ENCODE measurements at places on chromosomes 3 and 15. TPM values are rescaled to one million over a fixed set of nuclear protein-coding genes. Genes with fewer than 3 reads are reported as not detected.
A peak's percentile ranks its signal among the peaks of the same experiment; 100 is the strongest.

The CFAP100 gene
- 0.58 TPM for polyA plus RNA-seq

- DNase-seq = no peak
Observed at GRCh38 chr15:98164571-98164970, 204.1 kb downstream of the ARRDC4 start.

The GAP43 gene
- 0.68 TPM for polyA plus RNA-seq

The TRIM42 gene
- not detected for polyA plus RNA-seq

The LMCD1 gene
- 186 TPM for polyA plus RNA-seq

The HDGFL3 gene
- 41.1 TPM for polyA plus RNA-seq

DNA sequence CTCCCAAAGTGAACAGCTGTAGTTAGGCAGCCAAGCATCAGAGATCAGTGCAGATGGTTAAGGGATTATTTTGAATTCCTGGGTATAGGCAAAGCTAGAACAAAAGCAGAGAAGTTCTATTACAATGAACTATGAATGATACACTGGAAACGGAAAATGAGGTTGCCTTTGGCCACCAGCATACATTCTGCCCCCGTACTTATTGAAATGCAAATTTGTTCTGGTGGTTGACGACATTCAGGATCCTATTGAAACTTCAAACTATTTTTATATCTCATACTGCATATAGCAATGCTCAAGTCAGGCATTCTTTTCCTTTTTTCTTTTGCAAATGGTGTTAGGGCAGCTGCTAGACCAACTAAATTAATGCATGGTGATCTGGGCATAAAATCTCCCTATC lies 61.7 kb downstream of the SLC12A1 start:
- DNase-seq = no peak

The CSNK1G1 gene
- 10.9 TPM for polyA plus RNA-seq

DNA sequence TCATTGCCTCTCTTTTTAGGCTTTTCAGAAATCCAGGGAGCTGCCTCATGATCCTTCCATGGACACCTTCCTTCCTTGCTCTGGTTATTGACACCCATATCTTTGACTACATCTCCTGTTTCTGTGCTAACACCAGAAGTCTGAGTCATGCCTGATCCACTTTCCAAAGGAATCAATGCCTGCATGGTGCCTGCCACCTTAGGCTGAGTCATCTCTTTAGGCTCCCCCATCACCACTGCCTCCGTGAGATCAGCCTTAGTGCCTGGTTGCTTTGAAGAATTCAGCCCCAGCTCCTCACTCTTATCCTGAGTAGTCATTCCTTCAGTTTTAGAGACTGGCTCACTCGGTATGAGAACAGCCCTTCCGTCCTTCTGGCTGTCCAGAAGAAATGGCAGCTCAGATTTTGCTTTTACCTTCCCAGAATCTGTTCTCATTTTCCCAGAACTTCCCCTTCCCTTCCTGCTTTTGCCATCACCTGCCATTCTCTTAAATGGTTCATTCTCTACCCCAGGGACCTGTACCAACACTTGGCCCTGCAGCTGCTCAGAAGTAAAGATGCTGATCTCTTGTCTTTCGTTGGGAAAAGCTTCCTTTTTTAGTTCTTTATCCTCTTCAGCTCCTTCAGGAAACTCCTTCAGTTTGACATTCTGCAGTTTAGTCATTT lies 105.3 kb downstream of the MAP4 start:
- DNase-seq = no peak

DNA sequence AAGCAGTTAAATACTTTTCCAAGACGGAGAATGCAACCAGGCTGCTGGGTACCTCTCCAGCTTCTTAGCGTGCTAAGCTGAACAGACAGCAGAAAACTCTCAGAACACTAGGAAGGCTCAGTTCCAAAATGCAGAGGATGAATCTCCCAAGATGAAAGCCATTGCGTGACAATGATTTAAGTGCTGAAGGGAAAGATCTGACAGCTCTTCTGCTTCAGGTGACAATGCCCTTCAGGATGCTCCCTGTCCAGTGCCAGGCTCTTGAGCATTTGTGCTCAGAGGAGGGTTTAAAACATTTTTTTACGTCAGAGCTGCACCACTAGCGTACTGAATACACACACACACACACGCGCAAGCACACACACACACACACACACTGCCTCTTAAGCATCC lies 26.3 kb downstream of the ARHGEF3 start:
- no peak for DNase-seq

DNA sequence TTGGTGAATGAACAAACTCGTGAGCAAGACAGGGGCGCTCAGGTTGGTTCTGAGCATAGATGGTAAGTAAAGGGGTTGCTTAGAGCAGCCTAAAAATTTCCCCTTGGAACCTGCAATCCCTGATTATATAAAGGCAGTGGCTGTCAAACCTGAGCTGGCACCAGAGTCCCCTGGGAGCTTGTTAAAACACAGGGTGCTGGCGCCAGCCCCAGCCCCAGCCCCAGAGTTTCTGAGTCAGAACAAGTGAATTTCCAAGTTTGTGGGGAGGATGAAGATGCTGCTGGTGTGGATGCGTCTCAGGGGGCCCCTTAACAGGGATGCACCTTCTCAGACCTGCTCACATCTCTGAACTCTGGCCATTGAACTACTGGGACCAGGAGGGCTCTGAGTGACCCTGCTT lies 48.2 kb downstream of the FEM1B start:
- DNase-seq = no peak

GRCh38 chr3:132730891-132731580 lies 8.8 kb upstream of the NPHP3 start:
- peak; percentile 56 for DNase-seq

DNA sequence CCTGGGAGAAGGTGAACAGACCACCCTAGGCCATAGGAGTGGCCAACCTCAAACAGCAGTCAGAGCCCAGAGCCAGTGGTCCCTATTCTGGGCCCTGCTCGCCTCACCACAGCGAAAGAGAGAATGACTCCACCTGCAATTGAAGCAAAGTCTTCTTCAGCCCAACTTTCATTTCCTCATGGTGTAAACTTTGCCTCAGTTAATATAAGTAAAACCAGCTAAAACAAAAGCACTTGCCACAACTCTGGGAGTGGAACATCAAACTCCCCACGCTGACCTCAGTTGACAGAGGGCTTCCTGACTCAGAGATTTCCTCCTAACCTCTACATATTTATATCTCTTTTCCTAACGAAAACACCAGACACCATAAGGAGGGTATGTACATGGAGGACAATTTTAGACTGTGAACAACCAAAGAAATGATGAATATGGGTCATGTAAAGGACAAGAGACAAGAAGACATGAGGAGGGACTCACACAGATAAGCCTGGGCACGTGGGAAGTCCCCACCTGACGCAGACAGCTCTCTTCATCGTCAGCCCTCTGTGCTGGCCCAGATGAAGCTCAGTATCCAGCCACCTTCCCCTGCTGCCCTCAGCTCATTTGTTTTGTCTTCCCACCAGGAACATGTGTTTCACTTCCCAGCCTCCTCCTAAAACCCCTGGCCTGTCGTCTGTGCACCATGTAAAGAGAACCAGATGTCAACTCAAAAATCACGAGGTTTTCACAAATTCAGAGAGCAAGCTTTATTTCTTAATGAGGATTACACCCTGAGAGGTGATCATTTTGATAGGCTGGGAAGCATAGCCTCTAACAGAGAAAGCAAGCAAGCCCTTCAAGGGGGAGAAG lies 140.9 kb downstream of the KCNMB2 start:
- no peak for DNase-seq

DNA sequence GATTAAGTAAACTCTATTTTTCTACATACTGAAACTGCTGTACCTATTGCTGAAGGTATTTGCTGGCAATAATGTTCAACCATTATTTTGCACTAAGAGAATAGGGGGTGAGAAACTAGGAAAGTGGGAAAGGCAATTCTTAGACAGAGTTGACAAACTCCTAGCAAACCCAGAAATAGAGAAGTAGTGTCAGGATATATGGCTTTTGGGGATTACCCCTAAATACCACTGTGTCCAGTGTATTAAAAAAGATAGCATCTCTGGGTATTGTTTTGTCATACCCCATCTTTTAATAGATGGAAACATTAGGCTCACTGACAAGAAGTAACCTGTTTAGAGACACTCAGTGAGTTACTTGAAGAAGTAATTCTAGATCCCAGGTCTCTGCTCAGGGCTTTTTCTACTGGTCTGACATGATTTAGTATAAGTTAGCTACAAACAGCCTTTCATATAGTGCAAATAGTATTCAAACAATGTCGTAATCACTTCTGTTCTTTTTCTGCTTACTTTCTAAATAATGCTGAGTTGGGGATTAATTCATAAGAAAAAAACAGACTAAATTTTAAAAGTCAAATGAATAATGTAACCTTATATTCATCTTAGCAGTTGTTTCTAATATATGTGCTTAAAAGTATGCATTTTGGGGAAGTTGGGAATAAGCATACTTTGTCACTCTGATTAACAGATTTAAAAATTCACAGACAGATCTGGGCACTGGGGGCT lies 107.2 kb downstream of the IL1RAP start:
- no peak for DNase-seq

DNA sequence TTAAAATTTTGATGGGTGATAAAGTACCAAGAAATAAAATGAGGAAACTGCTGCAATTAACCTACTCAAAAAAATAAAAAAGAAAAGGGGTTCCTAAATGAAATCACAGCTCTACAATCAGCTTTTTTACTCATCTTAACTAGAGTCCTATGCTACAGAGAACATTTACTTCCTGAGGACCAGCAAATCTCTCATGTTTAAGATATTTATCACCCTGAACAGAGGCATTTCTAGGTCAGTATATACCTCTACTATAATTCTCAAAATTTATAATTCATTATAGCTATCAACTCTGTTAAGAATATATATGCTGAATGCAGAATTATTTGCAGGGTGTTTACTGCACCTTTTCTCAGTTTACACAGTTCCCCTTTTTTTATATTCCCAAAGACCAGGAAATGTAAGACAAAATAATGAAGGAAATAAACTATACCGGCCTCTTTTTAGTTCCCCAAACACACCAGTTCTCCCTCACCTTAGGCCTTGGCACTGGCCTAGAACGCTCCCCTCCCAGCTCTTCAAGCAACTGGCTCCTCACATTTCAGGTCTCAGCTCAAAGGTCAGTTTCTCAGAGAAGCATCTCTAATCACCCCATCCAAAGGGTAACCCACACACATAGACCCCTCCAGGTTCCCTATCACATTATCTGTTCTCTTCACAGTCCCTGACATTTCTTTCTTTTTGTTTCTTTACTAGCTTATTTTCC lies 71.1 kb downstream of the LRRFIP2 start:
- DNase-seq = no peak

The KBTBD13 gene
- polyA plus RNA-seq = 1.7 TPM

- peak; percentile 53 for DNase-seq
Observed at GRCh38 chr15:85044251-85044853, 62.7 kb downstream of the PDE8A start.

- DNase-seq = no peak
Observed at GRCh38 chr3:135454890-135455289, 510.6 kb upstream of the PPP2R3A start.

- no peak for DNase-seq
Observed at GRCh38 chr3:17456046-17456445, 286.4 kb downstream of the TBC1D5 start.

The POPDC2 gene
- polyA plus RNA-seq = 23.8 TPM
